Cardiac fibroblast (primary cell): ENCODE measurements at places on chromosomes 7 and 10.

GRCh38 chr7:30778255-30779025, 7.2 kb downstream of the MINDY4 start:
- DNase-seq, result peak; percentile 65

GRCh38 chr7:56009695-56010094, 41.5 kb downstream of the PSPH start:
- DNase-seq, result no peak

DNA sequence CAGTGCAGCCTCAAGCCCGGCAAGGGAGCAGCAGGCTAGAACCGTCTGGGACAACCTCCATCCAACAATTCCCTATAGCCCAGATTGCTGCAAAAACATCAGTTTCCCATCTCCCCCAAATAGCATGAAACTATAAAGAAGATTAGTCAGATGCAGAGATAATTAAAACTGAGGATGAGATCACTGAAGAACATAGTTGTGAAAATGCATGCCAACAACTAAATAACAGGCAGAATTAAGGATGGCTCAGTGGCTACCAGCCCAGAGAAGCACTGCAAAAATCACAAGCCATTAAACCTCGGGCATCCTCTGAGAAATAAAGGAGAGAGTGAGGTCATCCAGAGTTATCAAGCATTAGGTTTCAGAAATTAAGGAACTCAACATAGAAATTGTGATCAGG, 427.1 kb downstream of the TNS3 start:
- DNase-seq, result no peak

- DNase-seq, result no peak
Observed at GRCh38 chr10:34825414-34825813, 10.3 kb upstream of the PARD3 start.

DNA sequence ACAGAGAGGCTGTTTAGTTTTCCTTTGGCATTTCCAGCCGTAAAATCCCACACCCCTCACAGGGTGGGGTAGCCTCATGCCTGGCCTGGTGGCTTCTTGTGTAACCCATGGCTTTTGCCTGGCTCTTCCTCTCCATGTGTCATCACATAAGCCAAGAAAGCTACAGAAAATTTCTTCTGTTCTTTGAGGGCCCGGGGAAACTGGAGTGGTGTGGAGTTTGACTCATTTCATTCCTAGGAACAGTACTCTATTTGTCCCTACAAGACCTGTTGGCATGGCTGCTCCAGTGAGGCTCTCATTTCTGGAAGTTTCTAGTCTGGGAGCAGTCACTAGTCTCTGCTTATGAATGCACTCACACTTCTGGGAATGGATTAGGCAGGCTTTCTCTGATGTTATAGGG, 523.9 kb downstream of the SUGCT start:
- peak; percentile 1 for DNase-seq

DNA sequence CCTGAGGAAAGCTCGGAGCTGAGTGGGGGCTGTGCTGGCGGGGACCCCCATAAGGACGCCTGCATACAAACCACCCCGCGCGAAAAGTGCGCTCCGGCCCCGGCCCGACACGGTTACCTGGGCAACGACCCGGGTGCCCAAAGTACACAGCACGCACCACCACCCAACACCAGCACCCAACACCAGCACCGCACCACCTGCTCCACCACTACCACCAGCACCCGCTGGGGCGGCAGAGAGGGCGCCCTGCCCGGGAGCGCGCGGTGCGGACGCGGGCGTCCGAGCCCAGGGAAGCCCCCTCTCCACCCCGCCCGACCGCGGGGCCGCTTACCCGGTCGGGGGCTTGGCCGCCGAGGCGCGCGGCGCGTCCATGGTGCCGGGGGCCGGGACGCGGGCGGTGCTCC, 345 bp downstream of the COBL start:
- no peak for DNase-seq

DNA sequence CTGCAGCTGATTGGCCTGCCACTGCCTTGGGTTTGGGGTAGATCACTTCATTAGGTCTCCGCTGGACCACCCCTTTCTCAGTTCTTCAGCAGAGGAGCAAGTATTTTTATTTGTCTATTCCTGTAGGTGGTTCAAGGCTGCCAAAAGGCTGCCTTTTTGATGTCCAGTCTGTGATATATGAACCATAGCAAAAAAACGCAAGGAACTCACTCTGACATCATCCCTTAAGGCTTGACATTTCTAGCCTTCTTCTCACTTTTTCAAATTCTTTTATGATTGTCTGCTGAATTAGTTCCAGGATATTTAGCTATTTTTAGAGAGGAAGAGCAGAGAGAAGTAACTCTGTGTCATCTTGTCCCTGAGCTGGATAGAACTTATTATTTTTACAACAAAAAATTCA, 269.2 kb downstream of the BAMBI start:
- DNase-seq, result peak; percentile 76

- DNase-seq, result no peak
Observed at GRCh38 chr10:69570050-69570816, 3.0 kb downstream of the NEUROG3 start.

- peak; percentile 84 for DNase-seq
Observed at GRCh38 chr10:5643346-5644067, 22.9 kb downstream of the ASB13 start.

DNA sequence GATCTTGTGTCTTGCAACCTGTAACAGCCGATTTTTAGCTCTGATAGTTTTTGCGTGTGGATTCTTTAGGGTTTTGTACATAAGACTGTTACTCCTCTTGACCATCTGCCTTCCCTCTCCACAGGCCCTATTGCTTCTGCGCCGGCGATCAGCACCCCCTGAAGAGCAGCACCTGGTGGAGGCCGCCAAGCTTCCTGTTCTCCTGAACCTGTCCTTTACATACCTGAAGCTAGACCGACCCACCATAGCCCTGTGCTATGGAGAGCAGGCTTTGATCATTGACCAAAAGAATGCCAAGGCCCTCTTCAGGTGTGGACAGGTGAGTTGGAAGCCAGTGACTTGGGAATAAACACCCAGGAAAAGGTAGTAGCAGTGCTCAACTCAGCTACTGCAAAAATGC, 12.6 kb downstream of the FKBP6 start:
- DNase-seq, result no peak

GRCh38 chr10:5840314-5841307, 27.4 kb upstream of the GDI2 start:
- peak; percentile 83 for DNase-seq

- DNase-seq, result peak; percentile 50
Observed at GRCh38 chr7:20158684-20159083, 58.5 kb downstream of the MACC1 start.

GRCh38 chr7:116356979-116357378, 142.6 kb upstream of the CAV2 start:
- DNase-seq, result no peak

- DNase-seq, result no peak
Observed at GRCh38 chr10:11336722-11337162, 274.7 kb downstream of the USP6NL start.

- no peak for DNase-seq
Observed at GRCh38 chr7:88299126-88299525, 7.6 kb downstream of the STEAP4 start.

- peak; percentile 33 for DNase-seq
Observed at GRCh38 chr10:88528201-88528600, 54.9 kb downstream of the RNLS start.

DNA sequence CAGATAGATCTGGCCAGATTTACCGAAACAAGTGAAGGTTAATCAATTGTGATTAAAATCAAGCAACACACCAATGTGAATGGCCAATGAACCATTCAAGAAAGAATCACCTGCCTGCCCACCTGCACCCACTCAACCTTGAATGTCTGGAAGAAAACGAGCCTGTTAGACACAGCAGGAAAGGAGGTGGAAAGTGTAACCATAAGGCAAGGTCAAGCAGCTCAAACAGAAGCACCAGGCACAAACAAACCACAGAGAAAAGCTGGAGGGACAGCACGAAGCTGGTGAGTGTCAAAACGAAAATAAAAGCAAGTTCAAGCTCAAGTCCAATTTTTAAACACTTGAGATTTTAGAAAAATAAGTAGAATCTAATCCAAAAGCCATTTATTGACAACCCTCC, 64.9 kb downstream of the STEAP1B start:
- DNase-seq, result no peak

DNA sequence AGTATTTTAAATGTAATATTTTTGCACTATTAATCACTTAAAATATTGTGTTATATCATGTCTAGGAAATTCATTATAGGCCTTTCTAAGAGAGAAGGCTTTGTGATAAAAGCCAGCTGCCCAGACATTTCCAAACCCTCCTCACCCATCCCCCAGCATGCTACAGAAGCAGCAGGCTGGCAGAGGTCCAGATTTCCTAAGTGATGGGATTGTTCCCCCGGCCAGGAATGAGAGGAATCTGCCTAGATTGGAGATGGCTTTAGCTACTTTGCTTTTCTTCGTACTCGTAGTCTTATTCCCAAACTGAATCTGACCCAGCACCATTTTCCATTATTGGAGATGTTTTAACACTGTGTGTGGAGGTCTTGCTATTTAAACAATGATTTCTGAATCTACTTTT, 29.4 kb downstream of the CDK14 start:
- DNase-seq, result peak; percentile 71

GRCh38 chr10:29524720-29525119, 110.1 kb downstream of the SVIL start:
- DNase-seq, result no peak

- no peak for DNase-seq
Observed at GRCh38 chr10:55048830-55049498, 247.9 kb upstream of the PCDH15 start.

DNA sequence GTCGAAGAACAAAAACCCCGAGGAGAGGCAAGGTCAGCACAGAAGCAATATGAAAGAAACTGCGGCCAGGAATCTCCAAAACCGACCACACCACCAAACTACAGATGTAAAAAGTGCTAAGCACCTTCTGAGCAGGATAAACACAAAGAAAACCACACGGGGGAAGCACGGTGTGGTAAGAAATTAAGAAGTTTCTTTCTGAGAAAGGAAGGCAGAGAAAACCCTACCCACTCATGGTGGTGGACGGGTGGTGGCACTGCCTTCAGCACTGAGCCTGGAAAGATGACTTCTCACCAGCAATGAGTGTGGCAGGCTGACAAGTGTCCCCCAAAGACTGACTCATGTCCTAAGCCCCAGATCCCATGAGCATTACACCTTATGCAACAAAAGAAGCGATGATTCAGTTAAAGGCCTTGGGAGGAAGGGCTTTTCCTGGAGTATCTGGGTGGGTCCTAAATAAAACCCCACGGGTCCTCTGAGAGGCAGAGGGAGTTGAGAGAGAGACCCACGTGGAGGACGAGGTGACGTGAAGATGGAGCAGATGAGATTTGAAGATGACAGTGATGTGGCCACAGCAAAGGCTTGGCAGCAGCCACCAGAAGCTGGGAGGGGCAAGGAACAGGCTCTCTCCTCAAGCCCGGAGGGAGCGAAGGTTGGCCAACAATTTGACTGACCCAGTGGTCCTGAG, 124.9 kb downstream of the DLG5 start:
- DNase-seq, result peak; percentile 76

DNA sequence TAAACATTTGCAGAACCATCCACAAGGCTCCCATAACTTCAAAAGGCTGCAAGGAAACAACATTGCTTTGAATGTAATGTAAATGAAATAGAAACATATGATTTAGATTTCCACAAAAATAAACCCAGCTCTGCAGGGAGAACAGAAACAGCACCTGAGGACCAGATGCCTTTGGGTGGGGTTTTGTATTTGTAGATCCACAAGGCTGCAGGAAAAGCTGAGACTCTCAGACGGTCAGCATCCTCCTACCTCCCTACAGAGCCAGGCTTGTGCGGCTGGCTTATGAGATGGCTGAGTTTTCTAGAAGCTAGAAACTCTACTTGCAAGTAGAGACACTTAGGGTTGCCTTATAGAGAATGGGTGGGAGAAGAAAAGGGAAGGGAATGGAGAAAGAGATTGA, 49.8 kb downstream of the FAM107B start:
- DNase-seq, result no peak

DNA sequence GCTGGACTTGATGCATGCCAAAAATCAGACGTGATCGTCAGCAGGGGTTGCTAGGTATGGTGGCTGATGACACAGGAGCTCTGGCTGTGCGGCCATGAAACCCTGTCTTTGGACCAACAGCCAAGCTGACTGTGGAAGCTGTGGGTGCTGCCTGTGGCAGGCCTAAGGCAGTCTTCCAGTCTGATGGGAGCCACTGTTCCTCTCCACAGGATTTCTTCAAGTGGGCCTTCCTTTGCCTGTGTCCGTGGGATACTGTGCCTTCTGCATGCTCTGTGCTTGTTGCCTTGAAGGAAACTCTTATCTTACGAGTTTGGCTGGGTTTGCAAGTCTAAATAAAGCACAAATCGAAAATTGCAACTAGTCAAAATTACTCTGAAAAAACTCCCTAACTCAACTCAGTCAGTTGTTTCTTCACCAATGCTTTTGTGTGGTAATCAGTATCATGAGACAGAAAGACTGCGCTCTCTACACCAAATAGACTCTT, 101.9 kb upstream of the PDLIM1 start:
- DNase-seq, result no peak

DNA sequence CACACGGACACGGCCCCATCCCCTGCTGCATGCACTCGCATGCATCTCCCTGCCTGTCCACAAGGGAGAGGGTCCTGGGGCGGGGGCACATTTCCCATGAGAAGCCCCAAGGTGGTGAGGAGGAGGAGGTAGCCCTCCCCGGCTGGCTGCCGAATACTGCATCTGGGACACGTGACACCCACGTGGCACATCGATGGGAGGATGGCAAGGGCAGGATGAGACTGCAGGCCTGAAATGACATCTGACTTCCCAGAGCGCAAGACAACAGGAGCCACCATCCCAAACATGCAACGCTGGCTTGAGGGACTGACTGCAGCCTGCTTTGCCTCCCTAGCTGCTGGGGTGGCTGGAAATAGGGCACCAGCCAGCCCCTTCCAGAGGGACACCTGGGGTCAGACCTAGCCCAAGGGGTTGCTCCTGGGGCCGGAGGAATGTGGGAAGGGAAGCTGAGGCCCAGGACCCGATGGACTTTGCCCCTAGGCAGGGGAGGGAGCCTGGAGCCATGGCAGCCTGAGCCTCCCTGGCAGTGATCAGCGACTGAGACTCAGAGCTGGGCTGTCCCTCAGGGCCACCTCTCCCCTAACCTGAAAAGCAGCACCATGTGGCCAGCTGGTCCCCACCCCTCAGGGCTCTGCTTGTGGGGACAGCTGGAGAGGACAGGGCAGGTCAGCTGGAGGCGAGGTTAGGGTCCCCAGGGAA, 16.1 kb downstream of the BUD23 start:
- DNase-seq, result no peak

DNA sequence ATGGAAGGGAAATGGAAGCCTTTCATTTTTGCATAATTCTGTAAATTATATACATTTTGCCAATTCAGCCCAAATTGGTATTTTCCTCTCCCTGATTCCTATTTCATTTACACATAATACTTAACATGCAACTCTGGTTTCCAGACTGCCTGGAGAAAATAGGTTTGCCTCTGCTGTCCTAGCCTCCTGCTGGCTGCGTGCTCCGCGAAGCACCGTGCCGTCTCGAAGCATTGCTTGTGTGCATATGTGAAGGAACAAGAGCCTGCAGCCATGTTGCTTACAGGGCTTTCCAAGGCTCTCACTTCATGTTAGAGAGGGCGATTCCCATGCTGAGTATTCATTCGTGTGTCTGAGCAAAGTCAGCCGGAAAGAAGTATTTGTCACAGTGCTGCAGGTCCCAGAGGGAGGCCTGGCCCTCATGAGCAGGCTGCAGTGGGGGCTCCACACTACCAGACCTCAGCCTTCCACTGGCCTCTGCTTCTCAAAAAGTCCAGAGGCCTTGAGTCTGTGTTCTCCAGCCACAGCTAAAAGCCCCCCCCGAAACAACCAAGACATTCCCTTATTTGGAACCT, 66.5 kb downstream of the CLRN3 start:
- no peak for DNase-seq

GRCh38 chr10:7408291-7409044, 2.4 kb downstream of the SFMBT2 start:
- DNase-seq, result peak; percentile 64

GRCh38 chr10:63021225-63021624, 111.9 kb upstream of the NRBF2 start:
- no peak for DNase-seq
